ENCODE measurements at places on chromosomes 1 and 21.

DNA sequence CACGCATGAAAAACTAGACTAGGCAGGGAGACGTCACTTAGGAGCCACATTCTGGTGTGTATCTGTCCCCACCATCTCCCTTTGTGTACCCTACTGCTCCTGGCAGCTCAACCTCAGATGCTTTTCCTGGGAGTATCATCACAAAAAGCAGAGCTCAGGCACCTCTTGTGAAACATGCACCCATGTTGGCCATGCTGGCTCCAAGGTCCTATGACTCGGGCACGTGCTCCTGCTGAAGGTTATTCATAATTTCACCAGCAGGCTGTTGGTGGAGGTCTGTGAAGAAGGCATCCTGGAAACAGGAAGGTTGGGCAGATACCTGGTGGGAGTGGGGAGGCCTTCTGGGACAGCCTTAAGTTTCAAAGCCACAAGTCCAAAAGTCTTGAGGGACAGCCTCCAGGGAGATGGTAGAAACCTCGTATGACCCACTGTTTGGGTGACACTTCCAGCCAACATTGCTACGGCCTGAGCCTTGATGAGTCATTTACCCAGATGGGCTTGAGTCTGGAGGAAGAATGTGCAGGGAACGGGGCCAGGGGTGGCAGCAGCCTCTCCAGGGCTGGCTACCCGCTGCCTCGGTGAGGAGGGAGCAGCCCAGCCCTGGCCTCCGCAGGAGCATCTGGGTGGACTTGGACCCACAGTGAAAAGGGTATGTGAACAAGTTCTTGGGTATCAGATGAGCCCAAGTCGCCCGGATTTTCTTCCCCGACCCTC, 75.8 kb downstream of the PGBD5 start:
- no peak for DNase-seq

DNA sequence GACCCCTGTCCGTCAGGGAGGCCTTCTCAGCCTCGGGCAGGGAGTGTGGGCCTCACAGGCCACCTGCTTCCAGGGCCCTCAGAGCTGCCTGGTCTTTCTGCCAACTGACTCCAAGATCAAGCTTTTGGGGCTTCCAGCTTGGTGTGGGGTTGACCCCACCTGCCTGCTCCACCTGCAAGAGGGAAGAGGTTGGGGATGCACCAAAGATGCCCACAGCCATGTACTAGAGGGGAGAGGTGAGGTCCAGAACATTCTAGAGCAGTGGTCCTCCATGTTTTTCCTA, 266.7 kb upstream of the VAMP3 start:
- no peak for DNase-seq

DNA sequence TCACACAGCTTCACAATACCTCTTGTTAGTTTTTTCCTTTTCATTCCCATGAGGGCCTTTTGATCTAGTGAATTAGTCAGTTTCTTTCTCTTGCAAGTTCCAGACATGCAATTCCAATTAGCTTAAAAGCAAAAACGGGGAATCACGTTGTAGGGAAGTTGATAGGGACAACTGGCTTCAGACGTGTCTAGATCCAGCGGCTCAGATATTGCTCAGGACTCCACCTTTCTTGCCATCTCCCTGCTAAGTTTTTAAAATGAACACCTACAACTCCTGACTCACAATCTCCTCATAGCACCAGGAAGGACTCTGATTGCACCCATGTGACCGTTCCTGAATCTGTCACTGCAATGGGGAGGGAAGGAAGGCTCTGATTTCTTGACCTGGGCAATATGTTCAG, 63.8 kb upstream of the ARHGAP29 start:
- no peak for DNase-seq

DNA sequence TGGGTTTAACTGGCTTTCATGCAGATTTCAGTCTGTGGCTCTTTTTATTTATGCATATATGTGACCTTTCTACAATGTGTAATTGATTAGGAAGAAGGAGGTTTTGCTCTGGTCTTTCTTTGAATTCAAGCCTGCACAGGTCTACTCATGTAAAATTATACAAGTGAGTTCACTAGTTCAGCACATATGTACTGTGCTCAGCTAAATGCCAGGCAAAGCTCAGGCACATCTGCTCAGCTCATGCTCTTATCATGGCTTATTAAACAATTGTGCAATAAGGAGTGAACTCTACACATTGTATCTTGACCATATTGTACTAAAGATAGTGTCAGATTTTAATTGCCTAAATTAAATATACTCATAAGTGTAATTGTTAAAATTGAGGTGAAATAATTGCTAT, 378.4 kb downstream of the ADGRL2 start:
- no peak for DNase-seq

DNA sequence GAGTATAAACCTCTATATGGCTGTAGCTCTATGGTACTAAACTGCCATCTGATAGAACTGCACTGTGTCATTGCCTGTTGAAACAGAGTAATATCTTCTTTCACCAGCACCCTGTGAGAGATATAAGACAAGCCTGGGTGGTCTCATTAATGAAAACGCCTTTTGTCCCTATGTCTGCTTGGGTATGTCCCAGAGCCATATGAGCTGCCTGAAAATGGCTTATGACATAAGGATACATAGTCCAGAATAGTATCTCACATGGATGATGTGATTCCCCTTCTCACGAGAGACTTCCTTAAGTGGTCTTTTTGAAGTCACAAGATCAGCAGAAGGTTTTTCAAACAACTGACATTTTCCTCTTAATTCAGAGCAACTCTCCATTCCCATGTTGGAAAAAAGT, 7.3 kb upstream of the TMCC2 start:
- DNase-seq = no peak

DNA sequence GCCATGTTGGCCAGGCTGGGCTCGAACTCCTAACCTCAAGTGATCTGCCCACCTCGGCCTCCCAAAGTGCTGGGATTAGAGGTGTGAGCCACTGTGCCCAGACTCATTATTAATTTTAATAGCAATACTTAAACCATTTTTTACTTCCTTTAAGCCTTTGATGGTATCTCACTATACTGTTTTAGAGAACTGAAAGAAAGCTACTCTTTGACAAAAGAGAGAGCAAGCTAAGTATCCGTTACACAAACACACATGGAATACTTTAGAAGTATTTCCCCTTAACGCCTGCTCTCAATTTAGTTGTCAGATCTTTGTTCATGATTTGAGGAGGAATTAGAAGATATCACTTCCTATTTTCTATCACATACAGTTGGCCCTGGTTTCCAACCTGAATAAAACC, 189.4 kb downstream of the COP1 start:
- no peak for DNase-seq
